GM23338 (cell line): ENCODE measurements at places on chromosomes 13 and 19. TPM values are rescaled to one million over a fixed set of nuclear protein-coding genes. Genes with fewer than 3 reads are reported as not detected.

- DNase-seq = no peak
Observed at GRCh38 chr13:97082461-97083207, 88.4 kb upstream of the OXGR1 start.

ZNF442 gene
- total RNA-seq = 1.0 and 3.6 TPM in 2 replicates

PRR22 gene
- 1.0 and 1.6 TPM in 2 replicates for total RNA-seq

GRCh38 chr13:50531917-50532899 lies 311.3 kb downstream of the DLEU7 start:
- no peak for DNase-seq
